ENCODE measurements at places on chromosomes 1 and 21.
A peak's percentile ranks its signal among the peaks of the same experiment; 100 is the strongest.

DNA sequence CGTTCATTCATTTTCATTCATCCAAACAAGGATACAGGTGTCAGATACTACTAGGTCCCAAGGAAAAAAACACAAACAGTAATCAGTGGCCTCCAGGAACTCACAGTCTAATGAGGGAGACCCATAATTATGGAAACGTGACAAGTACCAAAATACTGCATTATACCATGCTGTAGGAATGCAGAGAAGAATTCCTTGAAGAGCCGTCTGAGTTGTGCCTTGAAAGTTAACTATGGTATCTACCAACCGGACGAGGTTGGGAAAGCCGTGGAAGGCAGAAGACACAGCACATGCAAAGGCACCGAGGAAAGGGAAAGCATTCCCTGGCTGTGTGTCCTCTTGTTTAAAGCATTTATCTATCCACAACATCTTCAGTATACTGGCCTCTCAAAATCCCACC is 206.0 kb downstream of the DAB1 start:
- DNase-seq = no peak

- peak; percentile 55 for DNase-seq
Measured at GRCh38 chr1:22114083-22115012, 28.5 kb downstream of the WNT4 start.

GRCh38 chr1:90579212-90579802 is 137.8 kb downstream of the BARHL2 start:
- no peak for DNase-seq

DNA sequence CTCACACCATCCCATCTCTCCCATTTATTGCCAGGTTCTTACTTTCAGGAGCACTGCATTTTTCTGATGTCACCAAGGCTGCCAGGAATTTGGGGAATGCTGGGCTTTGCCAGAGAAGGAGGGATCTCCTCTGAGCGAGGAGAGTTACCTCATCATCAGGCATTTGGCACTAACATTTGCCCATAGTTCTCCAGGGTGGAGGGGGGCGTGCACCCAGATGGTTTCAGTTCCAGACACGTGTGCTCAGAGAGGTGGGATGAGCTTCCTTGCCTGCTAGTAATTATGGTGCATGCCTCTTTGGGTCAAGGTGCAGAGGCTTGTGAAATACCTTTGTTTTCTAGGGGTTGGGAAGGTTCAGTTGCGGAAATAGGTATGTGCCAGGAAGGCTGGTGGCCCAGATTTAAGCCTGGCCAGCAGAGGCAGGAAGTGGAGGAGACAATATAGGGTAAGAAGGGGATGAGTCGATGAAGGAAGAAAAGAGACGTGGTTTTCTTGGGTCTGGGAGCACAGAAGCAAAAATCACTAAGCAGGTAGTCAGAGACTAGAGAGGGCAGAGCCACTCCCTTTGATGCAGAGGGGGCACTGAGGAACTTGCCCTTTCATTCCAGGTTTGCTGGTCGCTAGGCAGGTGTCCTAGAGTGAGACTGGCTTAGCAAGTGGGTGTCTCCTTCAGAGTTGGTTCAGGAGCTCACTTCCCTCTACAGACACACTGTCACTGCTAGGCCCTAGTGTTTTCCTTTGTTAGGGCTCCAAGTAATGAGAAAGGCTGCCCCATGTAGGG is 7.2 kb downstream of the TUFT1 start:
- DNase-seq = peak; percentile 55

GRCh38 chr1:203475012-203475981 is at the start of gene PRELP:
Gene PRELP, plus strand, starts transcription at chr1:203475806. Its CDS starts 7,379 bp downstream, at chr1:203483185.
- DNase-seq = no peak

- DNase-seq = no peak
Measured at GRCh38 chr1:111499026-111499785, 4.2 kb downstream of the ADORA3 start.

GRCh38 chr21:36338975-36339374 is 19.0 kb downstream of the MORC3 start:
- DNase-seq = no peak

- peak; percentile 65 for DNase-seq
Measured at GRCh38 chr1:24438423-24438901, 22.9 kb downstream of the NIPAL3 start.

- no peak for DNase-seq
Measured at GRCh38 chr21:38039369-38039768, 123.1 kb upstream of the KCNJ6 start.

DNA sequence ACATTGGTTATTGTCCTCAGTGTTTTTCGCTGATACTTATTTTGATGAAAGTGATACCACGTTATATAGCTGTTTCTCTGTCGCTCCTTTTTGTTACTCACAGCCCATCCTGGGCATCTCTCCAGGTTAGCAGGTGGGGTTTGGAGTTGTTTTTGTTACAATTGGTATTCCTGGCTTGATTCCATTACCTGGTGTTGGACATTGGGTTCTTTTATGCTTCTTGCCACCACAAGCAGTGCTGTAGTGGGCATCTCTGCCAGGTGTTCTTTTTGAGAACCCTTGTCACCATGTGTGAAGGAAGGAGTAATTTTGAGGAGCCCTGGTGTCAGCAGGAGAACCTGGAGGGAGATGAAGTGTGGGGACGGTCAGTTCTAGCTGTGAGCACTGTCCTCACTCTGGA is 47.5 kb upstream of the PWP2 start:
- DNase-seq = no peak

DNA sequence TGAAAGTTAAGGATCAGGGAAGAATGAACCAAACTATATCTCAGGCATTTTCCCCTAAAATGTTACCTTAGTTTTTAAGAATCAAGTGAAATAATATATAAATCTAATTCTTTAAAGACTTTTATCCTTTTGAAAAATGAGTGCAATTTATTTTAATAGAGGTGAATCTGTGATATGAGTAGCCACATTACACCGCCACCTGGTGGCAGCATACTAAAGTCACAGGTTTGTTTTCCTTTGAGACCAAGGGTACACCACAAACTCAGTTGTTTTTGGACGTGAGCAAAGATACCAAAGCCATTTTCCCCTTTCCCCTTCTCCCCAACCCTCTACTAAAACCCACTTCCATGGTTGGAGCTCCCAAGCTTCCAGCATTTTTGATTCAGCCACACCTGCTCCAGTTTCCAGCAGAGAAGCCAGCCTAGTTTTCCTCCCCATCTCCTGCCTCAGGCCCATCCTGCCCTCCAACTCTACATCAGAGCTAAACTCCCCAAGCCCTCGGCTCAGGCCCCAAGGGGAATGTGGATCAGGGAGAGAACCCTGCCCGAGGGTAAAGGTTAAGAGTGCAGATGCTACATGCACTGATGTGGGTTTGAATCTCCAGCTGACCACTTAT is 22.9 kb upstream of the LDLRAP1 start:
- no peak for DNase-seq

DNA sequence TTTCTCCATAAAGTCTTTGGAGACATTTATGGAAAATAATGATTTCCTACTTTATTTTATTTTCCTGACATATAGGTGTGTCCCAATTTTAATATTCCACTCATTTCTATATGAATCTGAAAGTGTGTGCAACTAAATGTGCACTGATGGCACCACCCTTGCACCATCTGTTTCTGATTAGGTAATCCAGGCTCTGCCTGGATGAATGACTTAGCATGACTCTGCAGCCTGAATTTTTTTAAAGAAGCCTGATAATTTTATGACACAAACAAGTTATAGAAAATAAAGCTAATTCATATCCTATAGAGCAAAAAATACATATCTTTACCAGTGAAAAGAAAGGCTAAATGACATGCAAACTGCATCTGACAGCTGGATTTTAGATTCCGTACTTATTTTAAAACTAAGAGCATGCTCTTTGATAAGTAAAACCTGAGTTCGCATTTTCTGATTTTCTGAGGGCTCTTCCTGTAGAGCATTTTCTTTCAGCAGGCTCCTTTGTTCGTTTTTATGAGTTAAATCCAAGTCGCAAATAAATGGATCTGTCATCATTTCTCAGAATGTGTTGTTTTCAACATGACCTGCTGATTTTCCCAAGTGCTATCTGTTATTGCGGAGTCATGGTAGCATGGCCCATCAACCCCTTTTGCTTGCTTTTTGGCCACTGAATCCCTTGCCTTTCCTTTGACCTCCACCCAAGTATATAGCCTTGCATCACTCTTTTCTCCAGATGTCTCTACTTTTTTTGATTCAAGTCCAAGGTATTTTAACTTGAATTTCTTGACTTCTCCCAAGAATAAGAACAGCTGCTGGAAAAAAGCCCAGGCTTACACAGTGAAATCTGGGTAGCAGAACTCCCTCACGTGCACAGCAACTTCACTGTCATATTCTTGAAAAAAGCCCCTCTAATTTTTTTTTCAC is 52.8 kb upstream of the LYPLAL1 start:
- DNase-seq = peak; percentile 57

DNA sequence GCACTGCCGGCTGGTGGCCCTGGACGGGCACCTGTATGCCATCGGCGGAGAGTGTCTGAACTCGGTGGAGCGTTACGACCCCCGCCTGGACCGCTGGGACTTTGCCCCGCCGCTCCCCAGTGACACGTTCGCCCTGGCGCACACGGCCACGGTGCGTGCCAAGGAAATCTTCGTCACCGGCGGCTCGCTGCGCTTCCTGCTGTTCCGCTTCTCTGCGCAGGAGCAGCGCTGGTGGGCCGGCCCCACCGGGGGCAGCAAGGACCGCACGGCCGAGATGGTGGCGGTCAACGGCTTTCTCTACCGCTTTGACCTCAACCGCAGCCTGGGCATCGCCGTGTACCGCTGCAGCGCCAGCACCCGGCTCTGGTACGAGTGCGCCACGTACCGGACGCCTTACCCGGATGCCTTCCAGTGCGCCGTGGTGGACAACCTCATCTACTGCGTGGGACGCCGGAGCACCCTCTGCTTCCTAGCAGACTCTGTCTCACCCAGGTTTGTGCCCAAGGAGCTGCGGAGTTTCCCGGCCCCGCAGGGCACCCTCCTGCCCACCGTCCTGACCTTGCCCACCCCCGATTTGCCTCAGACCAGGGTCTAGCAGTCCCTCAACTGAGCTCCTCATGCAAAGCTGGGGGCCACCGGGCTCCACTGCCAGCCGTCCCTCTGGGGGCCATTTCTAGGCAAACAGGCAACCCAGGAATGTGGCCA is 2.1 kb downstream of the KLHDC7A start:
- no peak for DNase-seq

DNA sequence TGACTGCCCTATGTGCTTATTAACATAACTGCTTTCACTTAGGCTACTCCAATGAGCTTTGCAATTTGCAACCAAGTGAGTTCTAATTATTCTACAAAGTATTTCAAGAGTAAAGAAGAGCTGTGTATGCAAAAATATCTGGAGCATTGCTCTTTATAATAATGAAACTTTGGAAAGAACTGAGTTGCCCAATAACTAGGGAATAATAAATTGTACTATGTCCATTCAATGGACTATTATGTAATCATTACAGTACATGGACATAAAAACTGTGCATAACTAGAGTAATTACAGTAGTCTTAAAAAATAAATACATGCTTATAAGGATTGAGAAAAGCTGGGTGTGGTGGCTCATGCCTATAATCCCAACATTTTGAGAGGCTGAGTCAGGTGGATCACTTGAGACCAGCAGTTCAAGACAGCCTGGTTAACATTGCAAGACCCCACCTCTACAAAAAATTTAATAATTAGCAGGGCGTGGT is 70.3 kb upstream of the JAK1 start:
- no peak for DNase-seq

DNA sequence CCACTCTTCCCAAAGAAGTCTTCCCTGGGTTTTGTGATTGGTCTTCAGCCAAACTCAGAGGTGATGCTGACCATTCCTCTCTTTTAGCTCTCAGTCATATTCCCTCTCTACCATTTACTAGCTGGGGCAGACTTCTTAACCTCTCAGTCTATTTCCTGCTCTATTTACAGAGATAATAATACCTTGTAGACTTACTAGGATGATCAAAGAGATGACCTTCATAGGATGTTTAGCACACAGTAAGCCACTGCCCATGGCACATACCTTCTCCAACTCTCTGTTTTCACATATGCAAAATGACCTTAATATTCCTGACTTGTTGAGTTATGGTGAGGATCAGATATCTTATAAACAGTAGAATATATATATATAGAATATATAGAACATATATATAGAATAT is 106.2 kb upstream of the L1TD1 start:
- DNase-seq = no peak

GRCh38 chr1:111219557-111220286 is 7.8 kb upstream of the CHI3L2 start:
- DNase-seq = no peak

DNA sequence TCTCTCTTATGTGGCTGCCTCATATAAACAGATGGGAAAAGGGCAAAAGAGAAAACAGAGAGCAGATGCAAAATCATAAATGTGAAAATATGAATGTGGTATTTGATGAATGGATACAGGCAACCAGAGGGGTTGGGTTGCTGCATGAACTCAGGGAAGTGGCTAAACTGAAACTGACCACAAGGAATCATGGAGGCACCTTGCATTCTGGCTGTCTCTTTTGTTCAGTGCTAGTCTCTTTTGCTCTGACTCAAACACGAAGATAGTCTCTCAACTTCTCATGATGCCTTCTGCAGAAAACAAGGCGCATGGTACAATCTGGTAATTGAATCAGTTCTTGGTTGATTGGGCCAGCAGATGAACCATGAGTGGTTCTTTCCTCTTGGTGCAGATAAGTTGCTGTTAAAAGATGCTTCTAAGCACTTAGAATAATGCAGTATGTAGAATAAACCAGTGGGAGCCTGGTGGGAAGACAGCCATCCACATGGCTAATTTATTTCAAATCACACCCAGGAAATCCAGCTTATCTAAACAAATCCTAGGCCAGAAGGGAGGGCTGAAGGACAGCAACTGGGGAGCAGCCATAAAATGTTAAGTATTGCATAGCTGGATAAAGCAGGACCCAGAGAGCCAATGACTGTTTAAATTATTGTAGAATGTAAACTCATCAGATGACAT is 64.2 kb downstream of the HLX start:
- DNase-seq = no peak

All from renal pelvis (tissue), 12 donors.